ENCODE measurements at places on chromosomes 12 and 14.

DNA sequence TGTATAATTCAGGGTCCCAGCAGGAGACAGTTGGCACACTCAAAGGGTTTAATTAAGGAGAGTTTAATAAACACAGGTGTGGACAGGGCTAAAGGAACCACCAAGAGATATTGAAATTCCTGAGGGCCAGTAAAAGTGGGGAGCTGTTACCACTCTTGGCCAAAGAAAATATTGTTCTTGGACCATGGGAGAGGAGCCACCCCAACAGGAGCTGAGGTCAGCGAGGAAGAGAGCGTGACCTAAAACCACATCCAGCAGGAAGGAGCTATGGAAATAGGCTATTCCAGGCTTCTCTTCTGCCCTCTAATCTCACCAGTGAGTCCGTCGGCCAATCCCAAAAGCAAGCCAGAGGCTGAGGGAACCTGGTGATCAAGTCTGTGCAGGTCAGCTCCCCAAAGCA lies 390.8 kb downstream of the MED13L start:
- DNase-seq: no peak

GRCh38 chr12:80622271-80622670 lies 85.2 kb upstream of the MYF6 start:
- DNase-seq: no peak

- no peak for DNase-seq
Observed at GRCh38 chr12:24881227-24881626, 67.7 kb downstream of the BCAT1 start.

DNA sequence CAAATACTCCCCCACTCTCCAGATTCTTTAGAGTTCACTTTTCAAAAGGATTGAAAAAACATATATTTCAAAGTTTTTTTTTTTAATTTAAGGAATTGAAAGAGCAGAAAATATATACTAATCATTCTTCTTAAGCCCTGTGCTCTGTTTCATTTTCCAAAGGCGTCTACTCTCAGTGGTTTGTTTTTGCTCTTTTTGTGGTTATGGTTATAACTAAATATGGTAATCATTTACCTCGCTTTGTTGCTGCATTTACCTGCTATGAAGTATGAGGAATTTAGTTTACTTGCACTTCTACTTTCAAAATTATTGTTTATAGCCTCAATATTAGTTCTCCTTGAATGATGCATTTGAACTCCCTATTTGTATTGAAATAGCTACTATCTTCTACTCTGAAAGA lies 55.9 kb upstream of the LRRK2 start:
- peak; percentile 53 for DNase-seq

DNA sequence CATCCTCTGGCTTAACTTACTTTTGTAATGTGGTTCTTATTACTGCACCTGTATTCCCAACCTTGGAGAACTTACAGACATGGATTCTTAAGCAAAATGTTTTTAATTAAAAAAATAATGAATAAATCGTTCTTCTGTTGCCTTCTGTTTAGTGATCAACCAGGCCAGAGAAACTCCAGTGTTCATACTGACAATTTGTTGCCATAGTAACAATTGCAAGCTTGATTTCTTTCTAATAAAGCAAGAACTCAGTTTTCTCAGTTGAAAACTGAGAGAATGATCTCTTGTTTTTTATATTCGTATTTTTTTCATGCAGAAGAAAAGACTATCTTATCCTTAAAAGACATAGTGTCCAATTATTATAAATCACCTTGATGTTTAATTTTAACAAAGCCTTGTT lies 106.5 kb upstream of the LMNTD1 start:
- no peak for DNase-seq

- no peak for DNase-seq
Observed at GRCh38 chr14:92513966-92514843, 624 bp downstream of the RIN3 start.

- DNase-seq: peak; percentile 80
Observed at GRCh38 chr14:22850944-22851764, 14.8 kb downstream of the MMP14 start.

All from activated CD4-positive, alpha-beta T cell treated with anti-CD3 and anti-CD28 coated beads, Interleukin-2, Interleukin-6, amounts not matched to agents 100 ng/mL and 50 ng/mL, durations not matched to agents 16 hours and 8 hours (primary cell).